HCT116 (cell line): ENCODE measurements at places on chromosomes 6 and 20.

GRCh38 chr6:38498805-38499445, 140.8 kb downstream of the BTBD9 start:
- DNase-seq = no peak

- DNase-seq = no peak
Measured at GRCh38 chr6:93974332-93974731, 555.0 kb upstream of the EPHA7 start.

DNA sequence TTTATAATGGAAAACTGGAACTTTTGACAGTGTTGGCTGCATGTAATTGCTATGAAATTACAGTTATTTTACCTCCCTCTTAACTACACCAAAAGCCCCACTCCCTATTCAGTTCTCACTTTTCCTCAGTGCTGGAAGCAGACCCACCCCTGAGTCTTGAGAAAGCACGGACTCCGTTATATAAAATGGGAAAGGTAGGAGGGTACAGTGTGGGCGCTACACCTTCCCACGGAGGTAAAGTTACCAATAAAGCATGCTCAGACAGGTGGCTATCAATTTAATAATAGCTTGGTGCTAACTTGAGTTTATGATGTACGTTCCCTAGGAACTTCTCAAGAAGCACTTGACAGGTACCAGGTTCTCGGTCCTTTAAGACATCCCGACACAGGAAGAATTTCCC, 59.0 kb downstream of the CLIC5 start:
- no peak for DNase-seq

DNA sequence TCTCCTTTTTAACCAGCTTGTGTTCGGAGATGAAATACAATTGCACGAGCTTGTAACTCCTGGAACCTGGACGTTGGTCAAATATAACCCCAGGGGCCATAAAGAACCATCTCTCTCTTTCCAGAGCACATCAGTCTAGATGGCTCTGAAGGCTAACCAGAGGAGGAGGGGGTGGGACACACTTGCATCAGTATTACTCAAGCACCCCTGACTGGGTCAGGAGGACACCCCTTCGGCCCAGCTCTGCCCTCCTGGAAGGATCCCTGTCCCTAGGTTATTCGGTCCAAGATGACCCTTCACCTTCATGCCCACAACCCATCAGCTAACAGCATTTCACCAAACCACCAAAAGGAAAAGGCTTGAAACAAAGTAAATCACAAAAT, 67.1 kb downstream of the FYN start:
- DNase-seq = no peak

GRCh38 chr20:41222703-41223102, 85.4 kb downstream of the PLCG1 start:
- no peak for DNase-seq

GRCh38 chr20:32787168-32787567, 25.0 kb downstream of the DNMT3B start:
- no peak for DNase-seq

DNA sequence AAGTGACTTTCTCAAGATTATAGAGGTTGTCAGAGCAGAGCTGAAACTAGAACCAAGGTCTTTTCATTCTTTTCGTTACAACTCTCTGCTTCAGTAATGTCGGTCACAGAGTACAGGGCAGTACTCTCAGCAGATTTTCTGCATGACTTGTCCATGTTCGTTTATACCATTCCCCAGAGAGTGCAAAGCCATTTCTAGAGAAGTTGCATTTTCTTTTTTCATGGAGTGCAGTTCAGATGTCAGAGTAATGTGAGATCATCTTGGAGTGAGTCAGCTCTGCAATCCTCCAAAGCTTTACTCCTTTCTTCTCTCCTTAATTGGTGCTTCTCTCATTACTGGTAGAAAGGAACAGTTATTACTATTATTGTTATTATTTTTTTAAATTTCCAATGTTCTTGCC, 115.6 kb upstream of the B3GAT2 start:
- DNase-seq = no peak

DNA sequence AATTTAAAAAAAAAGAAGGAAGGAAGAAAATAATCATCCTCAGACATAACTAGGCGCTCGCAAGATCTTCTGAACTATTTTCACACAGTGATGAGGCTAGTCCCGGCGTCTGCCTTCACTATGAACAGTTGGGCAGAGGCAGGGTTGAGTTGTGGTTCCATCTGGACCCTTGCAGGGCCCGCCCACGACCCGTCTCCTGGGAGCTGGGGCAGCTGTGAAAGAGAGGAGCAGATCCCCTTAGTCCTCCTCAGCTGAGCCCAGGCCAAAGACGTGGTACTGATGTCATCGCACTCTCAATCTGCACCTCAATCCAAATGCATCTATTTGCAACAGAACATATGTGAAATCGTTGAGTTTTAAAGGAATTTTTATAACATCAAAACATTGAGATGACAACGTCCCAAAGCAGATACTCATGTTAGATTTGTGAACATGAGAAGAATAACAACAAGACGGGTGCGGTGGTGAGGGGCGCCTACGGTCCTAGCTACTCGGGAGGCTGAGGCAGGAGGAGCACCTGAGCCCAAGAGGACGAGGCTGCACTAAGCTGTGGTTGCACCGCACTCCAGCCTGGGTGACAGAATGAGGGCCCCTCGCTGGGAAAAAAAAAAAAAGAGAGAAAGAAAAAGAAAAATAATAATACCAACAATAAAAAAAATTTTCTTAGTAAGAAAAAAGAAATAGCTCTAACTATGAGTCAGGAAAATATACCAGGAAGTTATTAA, 15.3 kb downstream of the TCFL5 start:
- no peak for DNase-seq

DNA sequence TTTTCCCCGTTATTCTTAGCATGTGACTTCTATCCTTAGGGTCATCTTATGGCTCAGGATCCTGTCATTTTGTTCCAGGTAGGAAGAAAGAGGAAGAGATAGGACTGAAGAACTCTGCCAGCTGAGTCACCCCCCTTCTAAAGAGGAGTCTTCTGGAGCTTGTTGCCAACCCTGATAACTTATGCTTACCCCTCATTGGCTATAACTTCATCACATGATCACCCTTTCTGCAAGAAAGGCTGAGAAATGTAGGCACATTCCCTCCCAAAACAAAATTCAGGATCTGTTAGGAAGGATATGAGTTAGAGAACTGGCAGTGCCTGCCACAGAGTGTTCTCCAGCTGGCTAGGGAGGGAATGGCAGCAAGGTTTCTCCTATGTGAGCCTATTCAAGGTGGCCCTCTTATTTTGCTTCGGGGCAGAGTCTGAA, 35.6 kb downstream of the ARFGEF2 start:
- no peak for DNase-seq

- DNase-seq = no peak
Measured at GRCh38 chr6:164345327-164345726, 930.8 kb downstream of the QKI start.

DNA sequence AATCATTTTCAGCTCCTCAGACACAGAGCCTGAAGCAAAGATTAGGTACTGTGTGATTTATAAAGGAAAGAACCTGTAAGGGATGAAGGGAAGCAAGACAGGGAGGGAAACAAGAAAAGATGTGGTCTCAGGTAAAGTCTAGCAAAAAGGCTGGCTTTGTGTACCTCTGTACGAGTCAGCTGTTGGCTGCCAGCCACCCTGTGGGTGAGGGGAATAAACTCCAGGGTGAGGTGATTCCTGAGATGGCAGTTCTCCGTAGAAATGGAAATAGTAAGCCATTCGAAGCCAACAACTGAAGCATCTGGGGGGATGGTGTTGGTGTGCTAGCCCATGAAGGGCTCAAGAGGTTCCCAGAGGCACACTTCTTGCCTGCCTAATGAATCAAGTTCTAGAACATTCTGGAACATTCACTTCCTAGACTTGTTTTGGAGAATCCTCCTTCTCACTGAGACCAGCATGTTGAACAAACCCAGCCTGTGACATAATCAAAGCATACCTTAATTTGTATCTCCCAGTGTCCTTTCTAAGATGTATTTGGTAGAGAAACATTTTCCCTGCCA, 10.6 kb upstream of the TTPAL start:
- no peak for DNase-seq

DNA sequence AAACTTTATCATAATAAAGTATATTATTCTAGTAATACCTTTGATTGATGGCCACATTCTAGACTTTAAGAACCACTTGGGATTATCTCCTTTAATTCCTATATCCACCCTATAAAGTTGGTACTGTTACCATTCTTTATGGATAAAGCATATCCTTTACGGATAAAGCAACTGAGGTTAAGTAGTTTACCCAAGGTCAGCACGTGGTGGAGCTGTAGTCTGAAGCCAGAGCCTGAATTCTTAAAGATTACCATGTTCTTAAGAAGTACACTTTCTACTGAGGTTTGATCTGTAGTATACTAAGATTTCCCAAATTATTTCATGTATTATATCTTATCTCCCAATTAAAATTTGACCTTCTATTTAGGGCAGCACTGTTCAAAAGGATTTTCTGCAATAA, 3.0 kb upstream of the NCOA7 start:
- no peak for DNase-seq

DNA sequence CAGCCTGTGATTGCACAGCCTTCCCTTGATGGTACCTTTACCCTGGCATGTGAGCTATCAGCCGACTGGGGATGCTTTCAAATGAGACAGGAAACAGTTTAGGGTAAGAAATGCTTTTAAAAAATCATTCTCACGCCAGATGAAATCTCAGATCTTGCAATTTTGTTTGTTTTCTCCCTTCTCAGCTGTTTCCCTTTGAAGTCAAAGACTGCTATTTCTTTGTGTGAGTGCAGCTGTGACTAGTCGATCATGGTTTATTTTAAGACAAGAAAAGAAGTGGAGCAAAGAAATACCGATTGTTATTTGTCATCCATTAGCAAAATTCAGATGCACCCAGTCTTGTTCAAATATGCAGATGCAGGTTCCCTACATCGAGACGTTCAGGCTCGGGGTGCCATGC, 489.7 kb downstream of the QKI start:
- no peak for DNase-seq

- DNase-seq = peak; percentile 77
Measured at GRCh38 chr20:47356526-47357295, at the start of gene ZMYND8. ZMYND8 (minus strand) TSS chr20:47356699; CDS start chr20:47356670, 29 bp downstream.

DNA sequence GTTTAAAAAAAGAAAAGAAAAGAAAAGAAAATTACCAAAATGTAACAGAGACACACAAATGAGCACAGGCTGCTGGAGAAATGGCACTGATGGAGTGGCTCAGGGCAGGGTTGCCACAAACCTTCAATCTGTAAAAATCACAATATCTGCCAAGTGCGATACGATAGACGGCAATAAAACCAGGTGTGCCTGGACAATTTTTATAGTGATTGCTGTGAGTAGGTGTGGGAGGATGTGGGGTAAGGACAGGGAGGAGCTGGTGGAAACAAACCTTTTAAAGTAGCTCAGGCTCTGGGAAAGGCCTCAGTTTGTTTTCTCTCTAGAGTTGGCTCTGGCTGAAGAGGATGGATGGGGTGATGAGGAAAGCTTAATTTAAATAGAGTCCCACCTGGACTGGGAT, 592.7 kb upstream of the AGPAT4 start:
- no peak for DNase-seq
